ENCODE measurements at places on chromosomes 13 and 19. TPM values are rescaled to one million over a fixed set of nuclear protein-coding genes. Genes with fewer than 3 reads are reported as not detected.

Gene RAB11B
- 96.4 TPM for polyA plus RNA-seq

Gene DHPS
- 97.7 TPM for polyA plus RNA-seq

Gene SMIM24
- 625 TPM for polyA plus RNA-seq

Gene KLK14
- 0.12 TPM for polyA plus RNA-seq

Gene SUPT20H
- polyA plus RNA-seq = 63.9 TPM

Gene ZNF581
- polyA plus RNA-seq = 29.1 TPM

Gene NOTCH3
- polyA plus RNA-seq = 9.5 TPM

Gene SHISA7
- 1.1 TPM for polyA plus RNA-seq

Gene IZUMO4
- 4.4 TPM for polyA plus RNA-seq

Gene ZNF835
- polyA plus RNA-seq = 2.8 TPM

Gene SLAIN1
- polyA plus RNA-seq = 9.0 TPM

Gene ZIK1
- polyA plus RNA-seq = 8.7 TPM
